Smooth muscle cell of the pulmonary artery (primary cell): ENCODE measurements at places on chromosomes 3 and 15. TPM values are rescaled to one million over a fixed set of nuclear protein-coding genes. Genes with fewer than 3 reads are reported as not detected.

The VPS18 gene
- total RNA-seq = 41.6 and 49.0 TPM in 2 replicates

The LRTM1 gene
- total RNA-seq = not detected in 2 replicates

The STAC gene
- total RNA-seq = 23.2 and 28.2 TPM in 2 replicates

The TLR9 gene
- total RNA-seq = under 0.01 and 0.23 TPM in 2 replicates

The CHDH gene
- 0.03 and 0.07 TPM in 2 replicates for total RNA-seq

The PRICKLE2 gene
- total RNA-seq = 31.0 and 35.4 TPM in 2 replicates

The CCRL2 gene
- total RNA-seq = 0.10 and 0.26 TPM in 2 replicates

The KLHDC8B gene
- total RNA-seq = 26.8 and 31.7 TPM in 2 replicates

The RPL15 gene
- total RNA-seq = 1,284 and 1,661 TPM in 2 replicates

The HYAL1 gene
- 0.89 and 2.5 TPM in 2 replicates for total RNA-seq

The SELENOS gene
- total RNA-seq = 60.5 and 67.3 TPM in 2 replicates

The LTF gene
- total RNA-seq = 1.7 TPM in 1 of 2 replicates, not detected in the other

The DUOXA2 gene
- total RNA-seq = not detected in 2 replicates

The SLC15A2 gene
- 0.26 and 0.30 TPM in 2 replicates for total RNA-seq

The MELTF gene
- total RNA-seq = 11.1 and 19.6 TPM in 2 replicates

The NRROS gene
- 1.0 and 5.0 TPM in 2 replicates for total RNA-seq

The EPB42 gene
- total RNA-seq = 0.23 TPM in 1 of 2 replicates, not detected in the other

The CAV3 gene
- total RNA-seq = not detected in 2 replicates

The KBTBD13 gene
- total RNA-seq = not detected in 2 replicates

The CFAP91 gene
- 0.59 and 0.72 TPM in 2 replicates for total RNA-seq

The SI gene
- total RNA-seq = not detected in 2 replicates

The IMPG2 gene
- total RNA-seq = 0.26 and 0.33 TPM in 2 replicates

The NR2E3 gene
- total RNA-seq = 0.13 and 0.20 TPM in 2 replicates

The UBR1 gene
- total RNA-seq = 30.3 and 39.9 TPM in 2 replicates
